Hematopoietic multipotent progenitor cell treated with erythropoietin and hydrocortisone succinate and interleukin-3 and kit ligand, for 17 days (in vitro differentiated cells): ENCODE measurements at places on chromosomes 1 and 21.
A peak's percentile ranks its signal among the peaks of the same experiment; 100 is the strongest.

DNA sequence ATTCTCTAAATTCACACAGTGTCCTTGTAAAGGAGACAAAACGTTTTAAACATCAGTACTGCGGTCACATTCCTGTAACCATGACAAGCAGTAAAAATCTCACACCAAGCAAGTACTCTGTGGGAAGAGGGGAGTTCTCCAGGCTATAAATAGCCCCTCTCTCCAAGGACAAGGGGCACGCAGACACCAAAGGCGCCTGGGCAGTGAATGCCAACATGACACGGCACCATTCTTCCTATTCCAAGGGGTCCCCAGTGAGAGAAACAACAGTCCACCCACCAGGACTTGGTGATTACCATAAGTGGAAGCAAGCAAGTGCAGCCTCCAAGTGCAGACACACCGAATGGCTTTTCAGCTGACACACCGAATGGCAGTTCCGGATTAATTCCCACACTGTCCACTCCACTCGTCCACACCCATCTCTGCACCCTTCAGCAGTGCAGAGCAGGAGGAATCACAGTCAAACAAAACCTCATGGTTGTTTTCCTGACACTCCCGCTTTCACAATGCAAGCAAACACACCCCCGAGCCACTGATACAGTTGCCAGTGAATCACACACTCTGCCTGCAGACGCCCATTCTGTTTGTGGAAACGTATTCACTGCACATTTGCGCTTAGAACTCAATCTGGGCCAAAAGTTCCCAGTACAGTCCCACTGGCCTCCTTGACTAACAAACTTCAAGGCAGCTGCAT is 1.8 kb downstream of the PTTG1IP start:
- DNase-seq = peak; percentile 50

GRCh38 chr1:178961868-178962267 is 63.8 kb upstream of the FAM20B start:
- DNase-seq = no peak

GRCh38 chr1:90114521-90115141 is 119.7 kb downstream of the ZNF326 start:
- DNase-seq = peak; percentile 18

DNA sequence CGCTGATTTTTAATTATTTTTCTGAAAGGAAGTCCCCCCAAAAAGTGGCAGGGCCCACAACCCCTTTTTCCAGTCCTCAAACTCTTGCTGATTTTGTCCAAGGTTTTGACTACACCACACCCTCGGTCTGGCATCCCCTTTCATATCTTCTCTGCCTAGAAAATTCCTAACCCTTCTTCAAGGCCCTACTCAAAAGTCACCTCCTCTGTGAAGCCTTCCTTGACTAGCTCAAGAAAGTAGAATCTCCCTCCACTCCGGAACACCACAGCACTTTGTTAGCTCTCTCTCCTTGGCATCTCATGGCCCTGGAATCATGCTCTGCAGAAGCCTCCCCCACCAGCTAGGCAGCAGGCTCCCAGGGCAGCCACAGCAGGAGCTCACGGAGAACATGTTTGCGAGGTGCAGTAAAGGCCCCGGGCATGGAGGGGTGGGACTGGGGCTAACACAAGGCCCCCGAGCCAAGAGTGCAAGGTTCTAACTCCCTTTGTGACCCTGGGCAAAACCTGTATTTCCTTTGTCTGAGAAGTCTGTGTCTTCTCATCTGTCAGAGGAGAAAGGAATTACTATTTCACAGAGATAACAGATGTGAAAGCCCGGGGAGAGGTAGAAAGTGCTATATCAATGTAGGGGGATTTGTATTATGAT is 17.7 kb upstream of the S100A7 start:
- no peak for DNase-seq

DNA sequence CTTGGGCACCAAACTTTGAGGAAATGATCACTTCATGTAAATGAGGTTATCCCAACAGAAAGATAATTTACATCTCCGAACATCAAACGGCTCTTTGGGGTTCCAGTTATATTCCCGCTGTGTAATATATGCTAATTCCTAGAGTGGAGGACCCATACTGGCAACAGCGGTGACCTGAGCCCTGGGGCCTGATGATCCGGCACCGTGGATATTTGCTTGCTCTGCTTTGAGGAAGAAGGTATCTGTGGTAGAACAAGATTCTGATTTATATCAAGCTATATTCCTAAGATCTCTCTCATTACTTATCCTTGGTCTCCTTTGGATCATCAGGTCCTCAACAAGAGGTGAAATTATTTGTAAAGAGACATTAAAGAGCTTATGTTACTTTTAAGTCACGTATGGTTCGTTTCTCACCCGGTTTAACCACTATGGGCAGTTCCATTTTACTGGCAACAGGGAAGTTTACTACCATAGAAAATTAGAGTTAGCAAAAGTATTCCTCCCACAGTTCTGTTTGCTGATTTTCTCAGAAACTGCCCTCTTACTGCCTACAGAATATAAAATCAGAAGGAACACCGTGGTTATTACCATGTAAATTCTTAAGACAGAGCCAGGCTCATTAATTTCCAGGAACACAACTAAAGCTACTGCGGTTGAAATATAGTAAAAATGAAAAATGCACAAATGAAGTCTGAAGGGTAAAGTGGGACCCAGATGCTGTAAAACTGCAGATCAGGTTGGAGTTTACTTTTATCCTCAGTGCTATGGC is 56.7 kb downstream of the MRPL39 start:
- no peak for DNase-seq

DNA sequence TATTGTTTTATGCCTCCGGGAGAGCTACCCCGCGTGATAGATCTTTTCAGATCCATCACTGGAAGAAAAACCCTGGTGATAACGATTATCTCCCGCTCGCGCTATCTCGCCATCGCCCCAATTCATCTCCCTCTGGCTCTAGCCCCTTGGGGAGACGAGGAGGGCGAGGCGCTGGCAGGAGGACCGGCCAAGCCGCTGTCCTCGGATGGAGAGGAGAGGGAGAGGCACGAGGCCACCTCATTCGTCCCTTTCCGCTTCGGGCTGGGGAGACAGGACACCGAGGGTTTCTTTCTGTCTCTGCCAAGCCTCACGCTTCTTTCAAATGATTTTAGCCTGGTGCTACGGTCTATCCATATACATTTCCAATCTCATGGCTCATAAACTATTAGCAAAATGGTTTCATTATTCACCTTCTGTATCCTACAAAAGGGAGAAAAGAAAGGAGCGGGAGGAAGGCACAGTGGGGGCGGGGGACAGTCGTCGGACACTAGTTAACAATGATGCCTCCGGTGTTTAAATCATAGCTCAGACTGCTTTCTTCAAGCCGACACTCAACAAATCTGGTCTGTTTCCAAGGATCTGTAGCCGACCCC is 415.0 kb upstream of the ESRRG start:
- no peak for DNase-seq

DNA sequence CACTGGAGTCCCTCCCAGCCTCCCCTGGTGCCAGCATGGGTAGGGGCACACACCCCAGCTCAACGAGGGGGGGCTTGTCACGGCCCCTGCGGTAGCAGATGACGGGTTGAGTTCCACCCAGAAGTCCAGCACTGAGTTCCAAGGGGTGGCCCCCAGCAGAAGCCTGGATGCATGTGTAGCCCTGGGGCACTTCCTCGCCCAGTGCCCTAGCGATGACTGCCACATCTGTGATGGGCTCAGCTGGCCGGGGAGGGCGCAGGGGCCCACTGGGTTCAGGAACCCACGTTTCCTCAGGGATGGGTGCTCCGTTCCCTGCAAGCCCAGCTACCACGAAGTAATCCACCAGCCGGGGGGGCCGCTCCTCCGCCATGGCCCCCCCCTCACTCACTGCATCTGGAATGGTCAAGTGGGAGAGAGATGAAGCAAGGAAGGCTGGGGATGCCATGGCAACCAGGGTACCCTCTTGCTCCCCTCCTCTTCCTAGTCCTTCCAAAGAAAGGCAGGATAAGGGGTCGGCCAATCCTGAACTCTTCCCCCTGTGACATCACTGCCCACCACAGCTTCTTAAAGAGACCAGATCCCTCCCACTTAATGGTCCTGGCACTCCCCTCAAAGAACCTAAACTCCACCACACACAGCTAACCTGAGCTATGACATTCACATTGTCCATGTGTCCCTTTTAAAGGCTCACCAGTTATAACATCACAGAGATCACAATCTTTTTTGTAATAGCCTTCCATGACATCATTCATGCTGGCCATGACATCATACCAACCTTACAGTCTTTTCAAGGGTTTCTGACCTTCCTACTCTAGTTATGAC is 2.3 kb downstream of the DENND4B start:
- DNase-seq = no peak

DNA sequence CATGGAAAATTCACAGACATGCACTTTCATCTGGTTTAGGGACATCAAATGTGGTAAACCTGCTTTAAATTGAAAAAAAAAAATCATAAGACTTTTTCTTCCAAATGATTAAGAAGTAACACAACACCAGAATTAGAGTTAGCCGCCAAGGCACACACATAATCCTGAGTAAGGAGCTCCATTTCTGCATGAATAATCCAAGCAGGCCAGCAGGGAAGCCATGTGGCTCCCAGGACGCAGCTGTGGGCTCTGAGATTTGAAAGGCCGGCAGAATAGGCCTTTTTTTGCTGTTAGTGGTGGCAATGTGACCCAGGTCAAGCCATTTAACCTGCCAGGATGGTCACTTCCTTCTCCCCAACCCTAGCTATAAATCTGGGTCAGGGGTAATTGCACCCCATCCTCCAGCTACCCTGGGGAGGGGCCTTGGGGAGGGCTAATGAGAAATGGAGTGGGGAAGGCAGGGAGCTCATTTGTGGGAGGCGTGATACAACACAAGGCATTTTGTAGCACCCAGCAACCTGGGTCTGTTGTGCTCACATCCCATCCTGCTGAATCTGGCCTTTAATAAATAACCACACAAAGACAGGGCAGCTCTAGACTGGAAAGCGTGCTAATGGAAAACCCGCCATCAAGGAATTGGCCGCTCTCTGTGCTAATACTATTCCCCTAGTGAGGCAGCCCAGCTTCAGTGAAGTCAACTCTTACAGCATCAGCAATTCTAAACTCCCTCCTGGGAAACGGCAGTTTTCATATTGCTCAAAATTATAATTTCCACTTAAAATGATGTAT is 178.5 kb downstream of the RHOU start:
- no peak for DNase-seq

DNA sequence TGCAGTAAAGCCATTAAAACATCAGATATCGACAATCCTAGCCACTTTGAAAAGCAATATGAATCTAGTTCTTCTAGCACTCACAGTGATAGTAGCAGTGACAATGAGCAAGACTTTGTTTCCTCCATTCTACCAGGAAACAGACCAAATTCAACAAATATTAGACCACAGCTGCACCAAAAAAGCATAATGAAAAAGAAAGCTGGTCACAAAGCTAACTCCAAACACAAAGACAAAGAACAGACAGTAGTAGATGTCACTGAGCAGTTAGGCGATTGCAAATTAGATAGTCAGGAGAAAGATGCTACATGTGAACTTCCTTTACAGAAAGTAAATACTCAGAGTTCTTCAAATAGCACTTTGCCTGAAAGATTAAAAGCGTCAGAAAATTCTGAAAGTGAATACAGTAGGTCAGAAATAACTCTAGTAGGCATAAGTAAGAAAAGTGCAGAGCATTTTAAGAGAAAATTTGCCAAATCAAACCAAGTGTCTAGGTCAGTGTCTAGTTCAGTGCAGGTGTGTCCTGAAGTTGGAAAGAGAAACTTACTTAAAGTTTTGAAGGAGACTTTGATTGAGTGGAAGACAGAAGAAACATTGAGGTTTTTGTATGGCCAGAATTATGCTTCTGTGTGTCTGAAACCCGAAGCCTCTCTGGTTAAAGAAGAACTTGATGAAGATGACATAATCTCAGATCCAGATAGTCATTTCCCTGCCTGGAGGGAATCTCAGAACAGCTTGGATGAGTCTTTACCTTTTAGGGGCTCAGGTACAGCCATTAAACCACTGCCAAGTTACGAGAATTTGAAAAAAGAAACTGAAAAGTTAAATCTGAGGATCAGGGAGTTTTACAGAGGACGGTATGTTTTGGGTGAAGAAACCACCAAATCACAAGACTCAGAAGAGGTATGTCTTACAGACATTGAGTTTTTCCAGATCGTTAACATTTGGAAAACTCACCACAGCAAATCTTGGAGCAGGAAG is 24.9 kb downstream of the RPAP2 start:
- DNase-seq = no peak

GRCh38 chr1:117022114-117022513 is 20.6 kb downstream of the CD101 start:
- no peak for DNase-seq
